ENCODE measurements at places on chromosomes 2 and 18.

DNA sequence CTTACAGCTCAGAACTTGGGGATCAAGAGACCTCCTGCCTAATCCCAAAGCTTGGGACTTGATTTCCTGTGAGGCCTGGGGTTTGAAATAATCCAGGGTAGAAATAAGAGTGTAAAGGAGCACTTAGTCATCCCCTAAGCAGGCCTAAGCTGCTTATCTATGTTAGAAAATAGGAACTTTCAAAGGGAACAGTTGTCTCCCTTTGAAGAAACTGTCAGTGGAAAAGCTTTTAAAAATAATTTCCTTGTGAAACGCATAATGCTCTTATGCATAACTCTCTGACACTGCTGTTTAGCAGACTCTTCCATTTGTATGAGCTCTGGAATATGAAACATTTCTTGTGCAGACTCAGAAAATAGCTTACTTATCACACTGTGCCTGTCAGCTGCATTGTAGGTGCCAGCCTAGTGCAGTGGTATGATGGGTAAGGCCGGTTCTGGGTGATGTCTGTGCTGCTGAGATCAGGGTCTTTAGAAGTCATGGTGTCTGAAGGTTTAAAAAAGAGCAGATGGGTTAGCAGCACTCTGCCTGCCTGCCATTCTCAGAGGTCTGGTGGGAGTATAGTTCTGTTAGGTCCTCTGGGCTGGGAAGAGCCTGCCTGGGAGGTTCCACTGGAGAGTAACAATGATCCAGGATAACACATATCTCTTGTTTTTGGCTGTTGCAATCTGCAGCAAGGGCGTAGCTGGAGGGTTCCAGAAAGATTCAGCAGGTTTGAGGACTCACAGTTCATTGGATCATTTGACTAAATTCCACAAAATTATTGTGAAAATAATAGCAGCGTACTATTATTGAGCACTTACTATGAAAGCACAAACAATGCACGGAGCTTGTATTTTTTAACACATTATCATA, 283.2 kb upstream of the MEX3C start:
- DNase-seq: no peak

DNA sequence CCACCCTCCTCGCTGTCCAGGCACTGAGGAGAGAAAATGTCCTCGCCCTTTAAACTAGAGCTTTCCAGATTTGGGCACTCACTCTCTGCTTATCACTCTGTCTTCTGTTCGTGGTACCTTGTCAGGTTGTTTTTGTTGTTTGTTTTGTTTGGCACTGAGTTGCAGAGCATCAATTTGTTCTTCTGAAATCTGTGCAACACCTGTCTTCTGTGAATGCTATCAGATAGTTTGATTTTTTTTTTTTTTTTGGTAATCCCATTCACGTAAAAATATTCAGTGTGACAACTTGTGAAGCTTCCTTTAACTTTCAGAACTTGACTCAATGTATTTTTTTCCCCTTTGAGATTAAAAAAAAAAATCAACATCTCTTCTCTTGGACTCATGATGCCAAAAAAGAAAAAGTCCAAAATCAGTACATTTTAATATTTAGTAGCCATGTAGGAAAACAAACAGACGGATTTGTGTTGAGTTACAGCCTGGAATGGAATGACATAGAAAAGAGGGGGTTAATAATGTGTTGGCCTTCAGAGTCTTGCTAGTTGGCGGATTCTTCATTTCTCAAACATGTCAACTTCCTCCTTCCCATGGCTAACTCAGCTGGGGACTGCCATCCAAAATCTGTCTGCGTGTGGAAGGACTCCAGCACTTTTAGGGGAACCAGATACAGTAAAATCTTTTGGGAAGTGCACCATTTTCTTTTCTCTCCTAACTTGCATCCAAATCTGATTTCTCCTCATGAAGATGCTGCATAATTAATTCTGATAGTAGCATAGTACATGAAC, 1.6 kb downstream of the TMEM178A start:
- DNase-seq: no peak

GRCh38 chr2:105768176-105768575, 23.5 kb downstream of the NCK2 start:
- DNase-seq: no peak

DNA sequence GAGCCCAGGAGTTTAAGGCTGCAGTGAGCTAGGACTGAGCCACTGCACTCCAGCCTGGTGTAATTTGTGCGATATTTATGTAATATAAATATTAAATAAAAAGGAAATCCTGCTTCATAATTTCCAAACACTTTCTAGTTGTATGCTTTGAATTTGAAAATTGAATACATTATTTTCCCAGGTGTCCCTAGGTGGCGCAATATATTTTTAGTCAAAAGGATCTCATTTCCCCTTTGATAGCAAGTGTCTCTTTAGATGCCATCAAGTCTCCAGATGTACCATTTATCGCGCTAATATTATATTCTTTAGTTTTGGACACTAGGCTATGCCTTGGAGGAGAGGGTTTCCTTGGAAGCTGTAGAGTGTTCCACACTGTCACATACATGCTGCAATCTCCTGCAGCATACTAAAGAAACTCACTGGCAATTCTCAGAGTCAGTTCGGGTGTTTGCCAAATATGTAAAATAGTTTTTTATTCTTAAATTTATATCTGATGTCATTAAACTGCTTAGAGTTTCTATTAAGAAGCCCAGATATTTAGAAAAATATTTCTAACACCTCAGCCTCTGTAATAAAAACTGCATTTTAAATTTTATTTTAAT, 5.6 kb upstream of the WDR7 start:
- DNase-seq: no peak

Data from activated CD8-positive, alpha-beta memory T cell treated with anti-CD3 and anti-CD28 coated beads for 4 hours (primary cell).